Left ventricle myocardium inferior (tissue), 1 donor: ENCODE measurements at places on chromosomes 4 and X. TPM values are rescaled to one million over a fixed set of nuclear protein-coding genes. Genes with fewer than 3 reads are reported as not detected.
A peak's percentile ranks its signal among the peaks of the same experiment; 100 is the strongest.

GRCh38 chr4:148315049-148315448 lies 127.2 kb downstream of the NR3C2 start:
- no peak for DNase-seq

DNA sequence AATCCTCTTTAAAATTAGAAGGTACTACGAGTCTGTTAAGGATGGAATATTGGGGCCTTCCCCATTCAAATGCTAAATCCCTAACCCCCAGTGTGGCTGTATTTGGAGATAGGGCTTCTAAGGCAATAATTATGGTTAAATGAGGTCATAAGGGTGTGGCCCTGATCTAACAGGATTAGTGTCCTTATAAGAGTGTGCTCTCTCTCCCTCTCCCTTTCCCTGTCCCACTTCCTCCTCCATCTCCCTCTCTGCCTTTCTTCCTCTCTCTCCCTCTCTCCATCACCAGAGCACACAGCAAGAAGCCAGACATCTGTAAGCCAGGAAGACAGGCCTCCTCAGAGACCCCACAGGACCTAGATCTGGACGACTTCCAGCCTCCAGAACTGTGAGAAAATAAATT lies 116.9 kb downstream of the COL25A1 start:
- no peak for DNase-seq

The SSX1 gene
- total RNA-seq, result not detected

GRCh38 chr4:77613267-77613666 lies 7.6 kb downstream of the CXCL13 start:
- DNase-seq, result peak; percentile 44

The CCNI gene
- 344 TPM for total RNA-seq

The VCX3B gene
- total RNA-seq, result not detected

- DNase-seq, result no peak
These were observed 45.9 kb downstream of the FGFRL1 start for GRCh38 chr4:1057403-1057745.

DNA sequence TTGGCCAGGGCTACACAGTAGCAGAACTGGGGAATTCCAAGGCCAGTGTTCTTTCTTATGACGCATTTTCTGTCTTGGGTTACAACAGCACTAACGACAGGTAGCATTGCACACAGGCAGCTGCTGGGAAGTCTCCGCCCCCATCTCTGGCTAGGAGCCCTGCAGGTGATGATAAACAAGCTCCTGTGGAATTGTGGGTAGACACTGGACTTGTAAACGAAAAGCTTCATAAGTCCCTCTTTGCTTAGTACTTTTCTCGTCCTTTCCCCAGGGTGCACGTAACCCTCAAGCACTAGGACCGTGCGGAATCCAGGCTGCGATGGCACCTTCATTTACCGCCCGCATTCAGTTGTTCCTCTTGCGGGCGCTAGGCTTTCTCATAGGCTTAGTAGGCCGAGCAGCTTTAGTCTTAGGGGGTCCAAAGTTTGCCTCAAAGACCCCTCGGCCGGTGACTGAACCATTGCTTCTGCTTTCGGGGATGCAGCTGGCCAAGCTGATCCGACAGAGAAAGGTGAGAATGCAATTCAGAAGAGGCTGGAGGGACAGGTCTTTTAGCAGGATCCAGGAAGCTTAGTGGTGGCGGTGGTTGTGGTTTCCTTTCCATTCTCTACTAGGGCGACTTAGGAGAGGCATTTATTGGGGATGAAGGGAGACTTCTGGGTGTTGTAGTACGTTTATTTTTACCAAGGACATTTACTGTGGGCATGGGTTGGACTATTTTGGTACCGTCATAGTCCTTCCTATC lies at the start of gene FAAH2:
TSS of gene FAAH2 (plus strand) at position 200 of the 745 bp plus-strand sequence. CDS start at position 320, 120 bp downstream.
- no peak for DNase-seq

DNA sequence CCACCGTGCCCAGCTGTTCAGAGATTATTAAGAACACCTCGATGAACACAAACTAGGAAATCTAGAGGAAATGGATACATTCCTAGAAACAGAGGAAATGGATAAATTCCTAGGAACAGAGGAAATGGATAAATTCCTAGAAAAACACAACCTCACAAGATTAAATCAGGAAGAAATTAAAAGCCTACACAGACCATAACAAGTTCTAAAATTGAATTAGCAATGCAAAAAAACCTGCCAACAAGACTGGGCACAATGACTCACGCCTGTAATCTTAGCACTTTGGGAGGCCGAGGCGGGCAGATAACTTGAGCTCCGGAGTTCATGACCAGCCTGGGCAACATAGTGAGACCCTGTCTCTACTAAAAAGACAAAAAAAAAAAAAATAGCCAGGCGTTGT lies 13.1 kb upstream of the IDS start:
- no peak for DNase-seq

- no peak for DNase-seq
These were observed 66.3 kb downstream of the GAB1 start for GRCh38 chr4:143402776-143403552.

The PIN4 gene
- 12.5 TPM for total RNA-seq

GRCh38 chr4:115360431-115360830 lies 247.0 kb upstream of the NDST4 start:
- DNase-seq, result no peak

- DNase-seq, result no peak
These were observed 39.1 kb downstream of the MCUB start for GRCh38 chr4:109599046-109599652.

- no peak for DNase-seq
These were observed 381.2 kb downstream of the STPG2 start for GRCh38 chr4:97762115-97762512.

The DCAF8L2 gene
- not detected for total RNA-seq
